Fibroblast of villous mesenchyme (primary cell): ENCODE measurements at places on chromosomes 12 and 14. TPM values are rescaled to one million over a fixed set of nuclear protein-coding genes. Genes with fewer than 3 reads are reported as not detected.

Gene ZNF385A
- 1.3 and 2.2 TPM in 2 replicates for total RNA-seq

Gene C12orf54
- not detected in 2 replicates for total RNA-seq

Gene PLBD2
- 27.6 and 31.2 TPM in 2 replicates for total RNA-seq

Gene SLC25A47
- total RNA-seq: not detected in 2 replicates

Gene CCDC177
- not detected in 2 replicates for total RNA-seq

Gene TSPAN8
- 0.43 TPM in 1 of 2 replicates, not detected in the other for total RNA-seq

Gene JAG2
- 0.86 and 1.9 TPM in 2 replicates for total RNA-seq

Gene ALG10
- total RNA-seq: 9.1 and 9.3 TPM in 2 replicates

Gene AQP5
- not detected in 2 replicates for total RNA-seq
